ENCODE measurements at places on chromosomes 5 and 9.

- DNase-seq = no peak
Observed at GRCh38 chr9:91611582-91611981, 187.9 kb upstream of the NFIL3 start.

DNA sequence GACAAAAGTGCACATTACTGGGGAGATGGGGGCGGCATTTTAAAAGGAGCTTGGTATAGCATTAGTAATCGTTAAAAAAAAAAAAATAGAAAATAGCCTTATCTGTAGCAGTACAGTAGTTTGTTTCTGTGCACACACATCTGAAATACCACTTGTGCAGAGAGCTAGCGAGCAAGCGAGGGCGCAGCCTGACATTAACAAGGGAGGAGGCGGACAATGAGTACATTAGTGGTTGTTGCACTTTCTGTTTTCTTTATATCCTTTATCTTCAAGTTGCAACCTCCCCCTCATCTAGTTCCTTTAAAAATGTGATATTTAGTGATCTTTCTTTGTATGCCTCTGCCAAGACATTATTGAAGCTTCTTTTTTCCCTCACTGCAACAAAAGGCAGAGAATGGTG, 880 bp upstream of the PTPDC1 start:
- no peak for DNase-seq

- DNase-seq = no peak
Observed at GRCh38 chr5:41831155-41831554, 39.1 kb downstream of the OXCT1 start.

DNA sequence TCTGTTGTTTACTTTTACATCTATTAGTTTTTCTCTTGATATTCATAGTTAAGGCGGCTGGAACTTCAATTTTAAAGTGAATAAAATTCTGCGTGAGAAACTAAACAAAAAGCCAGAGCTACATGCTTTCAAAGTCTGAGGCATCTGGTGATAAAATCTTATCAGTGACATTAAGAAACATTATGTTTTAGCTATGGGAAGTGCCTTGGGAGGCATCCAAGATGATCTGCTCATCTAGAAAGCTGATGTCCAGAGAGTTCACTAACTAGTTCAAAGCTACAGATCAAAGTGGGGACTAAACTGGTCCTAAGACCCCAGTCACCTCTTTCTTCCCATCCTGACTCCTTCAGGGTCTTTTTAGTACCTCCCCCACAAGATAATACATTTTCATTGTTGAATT, 37.2 kb downstream of the MRPS27 start:
- DNase-seq = peak; percentile 54

DNA sequence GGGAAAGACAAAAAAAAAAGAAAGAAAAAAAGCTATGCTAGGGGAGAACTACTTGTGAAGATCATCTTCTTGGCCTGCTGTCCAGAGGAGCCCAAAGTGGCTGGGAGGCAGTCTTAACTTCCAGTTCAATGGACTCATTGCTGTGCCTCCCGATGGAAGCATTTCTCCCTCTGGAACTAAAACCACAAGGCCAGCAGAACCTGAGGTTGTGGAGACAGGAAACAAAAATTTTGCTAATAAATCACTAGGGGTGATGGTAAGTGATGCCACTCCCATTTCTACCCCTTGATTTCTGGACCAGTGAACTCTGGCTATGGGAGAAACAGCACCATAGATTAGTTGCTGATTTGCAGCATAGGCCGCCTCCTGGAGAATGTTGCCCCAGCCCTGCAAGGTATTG, 123.4 kb upstream of the NFIL3 start:
- DNase-seq = peak; percentile 40

DNA sequence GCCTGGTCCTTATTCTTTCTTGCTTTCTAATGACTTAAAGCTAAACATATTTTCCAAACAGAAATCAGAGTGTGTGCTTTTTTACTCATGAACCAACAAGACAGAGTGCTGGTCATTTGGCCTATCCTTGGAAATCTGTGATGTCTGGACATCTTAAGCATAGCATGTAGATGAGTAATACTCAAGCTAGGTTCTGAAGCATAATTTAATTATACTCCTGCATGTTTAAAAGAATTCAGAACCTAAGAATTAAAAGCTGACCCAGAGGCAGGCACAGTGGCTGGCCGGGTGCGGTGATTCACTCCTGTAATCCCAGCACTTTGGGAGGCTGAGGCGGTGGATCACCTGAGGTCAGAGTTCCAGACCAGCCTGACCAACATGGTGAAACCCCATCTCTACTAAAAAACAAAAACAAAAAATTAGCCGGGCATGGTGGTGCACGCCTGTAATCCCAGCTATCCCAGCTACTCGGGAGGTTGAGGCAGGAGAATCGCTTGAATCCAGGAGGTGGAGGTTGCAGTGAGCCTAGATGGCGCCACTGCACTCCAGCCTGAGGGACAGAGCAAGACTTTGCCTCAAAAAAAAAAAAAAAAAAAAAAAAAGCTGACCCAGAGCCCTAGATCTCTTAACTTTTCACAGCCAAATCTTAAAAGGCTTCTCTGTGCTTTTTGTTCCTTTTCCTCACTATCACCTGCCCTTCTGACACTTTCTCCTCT, 16.2 kb upstream of the TJP2 start:
- peak; percentile 41 for DNase-seq

DNA sequence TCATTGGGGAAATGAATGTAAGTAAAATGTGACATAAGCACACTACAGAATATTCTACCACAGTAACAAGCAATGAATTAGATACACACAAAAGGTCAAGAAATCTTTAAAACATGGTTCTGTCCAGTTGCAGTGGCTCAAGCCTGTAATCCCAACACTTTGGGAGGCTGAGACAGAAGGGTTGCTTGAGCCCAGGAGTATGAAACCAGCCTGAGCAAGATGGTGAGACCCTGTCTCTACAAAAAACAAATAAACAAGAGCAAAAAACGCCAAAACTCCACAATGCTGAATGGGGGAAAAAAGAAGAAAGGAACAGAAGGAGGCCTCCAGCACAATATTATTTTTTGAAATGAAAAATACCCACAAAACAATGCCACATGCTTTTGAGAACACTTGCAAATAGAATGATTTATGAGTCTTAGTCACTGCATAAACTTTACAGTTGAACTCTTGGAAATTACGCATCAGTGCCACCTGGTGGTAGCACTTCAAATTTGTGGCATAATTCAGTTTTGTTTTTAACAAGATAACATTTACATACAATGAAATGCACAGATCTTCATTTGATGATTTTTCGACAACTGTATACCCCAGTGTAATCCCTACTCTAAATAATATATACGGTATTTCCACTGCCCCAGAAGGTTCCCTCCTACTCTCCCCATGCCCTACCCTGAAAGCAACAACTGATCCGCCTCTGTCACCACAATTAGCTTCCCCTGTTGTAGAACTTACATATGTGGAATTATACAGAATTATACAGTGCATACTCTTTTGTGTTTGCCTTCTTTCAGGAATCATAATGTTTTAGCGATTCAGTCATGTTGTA, 14.4 kb upstream of the SPINK4 start:
- peak; percentile 76 for DNase-seq

DNA sequence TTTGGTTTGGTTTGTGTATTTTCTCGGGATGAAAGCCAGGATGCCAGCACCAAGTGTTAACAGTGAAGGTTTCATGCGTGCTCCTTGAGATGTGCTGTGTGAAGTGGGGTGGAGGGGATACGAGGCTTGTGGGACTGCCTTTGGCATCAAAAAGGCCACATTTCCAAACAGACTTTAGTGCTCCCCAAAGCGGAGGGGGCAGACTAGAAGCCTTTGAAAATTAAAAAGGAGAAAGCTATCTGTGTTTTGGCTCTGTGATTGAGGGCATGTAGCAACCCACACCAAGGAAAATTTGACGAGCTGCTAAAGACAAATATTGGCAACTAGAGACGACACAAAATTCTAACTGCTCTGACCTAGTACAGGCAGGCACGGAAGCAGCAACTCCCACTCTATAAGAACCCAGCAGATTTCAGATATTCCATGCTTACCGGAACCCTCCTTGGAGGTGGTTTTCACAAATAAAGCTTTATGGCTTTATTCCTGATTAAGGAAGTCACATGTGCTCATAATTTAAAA, 154.5 kb downstream of the ARSB start:
- no peak for DNase-seq

DNA sequence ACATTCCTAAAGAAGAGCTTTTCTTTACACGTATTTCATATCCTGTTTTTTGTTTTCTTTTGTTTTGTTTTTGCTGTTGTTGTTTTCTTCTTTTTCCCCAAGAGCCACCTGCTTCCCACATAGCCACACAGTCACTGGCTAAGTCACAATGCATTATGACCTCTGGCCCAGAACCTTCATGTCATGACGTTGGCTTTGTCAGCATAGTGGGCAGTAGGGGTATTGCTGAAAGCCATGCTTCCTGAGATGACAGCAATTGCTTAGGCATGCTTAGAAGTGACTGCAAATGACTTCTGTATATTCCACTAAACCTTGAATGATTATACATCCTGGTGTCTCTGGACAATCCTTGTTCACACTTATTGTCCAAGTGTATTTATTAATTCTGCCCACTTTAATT, 375.8 kb downstream of the TAF11L14 start:
- DNase-seq = no peak

DNA sequence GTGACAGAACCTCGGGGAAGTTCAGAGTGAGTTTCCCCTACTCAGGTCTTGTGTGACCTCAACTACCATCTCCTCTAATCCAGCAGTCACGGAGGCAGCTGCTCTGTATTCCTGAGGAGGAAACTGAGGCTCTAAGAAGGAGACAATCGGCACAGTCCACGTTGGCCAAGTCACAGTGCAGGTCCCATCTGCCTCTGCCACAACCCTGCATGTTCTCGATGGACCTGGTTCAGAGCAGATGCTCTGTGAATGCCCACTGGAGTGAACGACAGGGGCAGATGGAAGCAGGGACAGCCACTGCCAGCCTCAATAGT, 722 bp upstream of the ERGIC1 start:
- no peak for DNase-seq

DNA sequence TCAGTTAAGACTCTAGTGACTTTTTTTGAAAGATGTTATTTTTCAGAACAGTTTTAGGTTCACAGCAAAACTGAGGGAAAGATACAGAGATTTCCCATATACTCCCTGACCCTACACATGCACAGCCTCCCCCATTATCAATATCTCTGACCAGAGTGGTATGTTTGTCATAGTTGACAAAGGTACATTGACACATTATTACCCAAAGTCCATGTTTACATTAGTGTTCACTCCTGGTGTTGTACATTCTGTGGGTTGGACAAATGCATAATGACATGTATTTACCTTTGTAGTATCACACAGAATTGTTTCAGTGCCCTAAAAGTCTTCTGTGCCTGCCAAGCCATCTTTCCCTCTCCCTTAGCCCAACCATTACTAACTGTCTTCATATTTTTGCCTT, 470.7 kb upstream of the DMAC1 start:
- no peak for DNase-seq

- DNase-seq = no peak
Observed at GRCh38 chr9:129291041-129291501, 113.0 kb upstream of the IER5L start.

DNA sequence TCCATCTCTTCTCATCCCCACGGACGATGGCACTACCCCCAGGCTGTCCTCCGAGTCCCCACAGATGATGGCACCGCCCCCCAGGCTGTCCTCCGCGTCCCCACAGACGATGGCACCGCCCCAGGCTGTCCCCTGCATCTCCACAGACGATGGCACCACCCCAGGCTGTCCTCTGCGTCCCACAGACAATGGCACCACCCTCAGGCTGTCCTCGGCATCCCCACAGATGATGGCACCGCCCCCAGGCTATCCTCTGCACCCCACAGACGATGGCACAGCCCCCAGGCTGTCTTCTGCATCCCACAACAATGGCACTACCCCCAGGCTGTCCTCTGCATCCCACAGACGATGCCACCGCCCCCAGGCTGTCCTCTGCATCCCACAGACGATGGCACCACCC, 57.4 kb upstream of the PTCH1 start:
- DNase-seq = no peak

DNA sequence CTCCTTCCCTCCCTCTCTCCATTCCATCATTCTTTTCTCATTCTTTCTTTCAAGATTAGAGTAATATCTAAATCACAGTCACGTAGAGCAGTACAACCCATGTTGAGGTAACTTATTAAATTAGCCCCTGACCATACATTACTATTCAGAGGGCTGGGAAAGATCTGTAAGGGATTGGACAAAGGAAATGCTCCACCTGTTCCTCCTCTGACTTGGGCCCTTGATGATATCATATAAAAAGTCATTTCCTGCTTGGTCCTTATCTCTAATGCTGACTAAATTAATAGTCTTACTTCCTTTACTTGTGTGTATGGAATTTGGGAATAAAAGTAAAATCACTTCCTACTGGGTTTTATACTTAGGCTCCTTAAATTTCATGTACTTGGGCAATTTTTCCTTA, 40.8 kb downstream of the SNX18 start:
- DNase-seq = no peak

GRCh38 chr5:173234129-173234790, 746 bp downstream of the NKX2-5 start:
- DNase-seq = no peak

DNA sequence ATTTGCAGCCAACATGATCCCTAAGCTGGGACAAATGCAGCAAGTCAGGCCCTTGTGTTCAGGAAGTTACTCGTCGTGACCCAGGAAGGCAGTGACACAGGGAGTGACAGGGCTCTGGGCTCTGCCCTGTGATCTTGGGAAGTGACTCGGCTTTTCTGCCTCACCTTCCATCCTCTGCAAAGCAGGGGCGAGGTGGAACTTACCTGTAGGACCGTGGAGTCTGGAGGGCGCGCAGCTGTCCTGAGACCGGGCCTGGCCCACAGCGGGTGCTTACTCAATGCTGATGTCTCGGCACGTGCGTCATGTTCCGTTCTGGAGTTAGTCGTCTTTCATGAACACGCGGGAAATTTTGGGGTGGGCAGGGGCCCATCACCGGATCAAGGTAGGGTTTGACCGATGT, 22.8 kb upstream of the LPCAT1 start:
- no peak for DNase-seq

DNA sequence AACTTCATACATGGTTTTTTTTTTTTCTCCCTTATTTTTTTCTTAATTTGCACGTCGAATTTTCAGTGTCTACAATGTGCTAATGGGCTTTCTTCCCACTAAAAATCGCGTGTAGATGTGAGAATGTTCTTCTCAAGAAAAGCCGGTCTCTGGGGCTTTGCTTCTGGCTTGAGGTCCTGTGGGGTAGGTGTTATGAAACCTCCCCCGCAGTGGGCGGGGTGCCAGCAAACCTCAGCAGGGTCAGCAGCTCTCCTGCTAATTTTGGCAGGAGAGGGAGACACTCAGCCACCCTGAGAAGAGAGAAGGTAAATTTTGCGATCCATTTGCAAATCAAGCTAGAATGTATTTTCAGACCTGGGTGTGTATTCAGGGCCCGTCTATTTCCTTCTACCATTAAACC, 59.9 kb downstream of the NPR3 start:
- no peak for DNase-seq

- DNase-seq = no peak
Observed at GRCh38 chr9:135958485-135958884, 2.7 kb downstream of the UBAC1 start.
